ENCODE measurements at places on chromosomes 6 and 20.

GRCh38 chr20:23381876-23382275 lies 19.9 kb downstream of the GZF1 start:
- no peak for DNase-seq

DNA sequence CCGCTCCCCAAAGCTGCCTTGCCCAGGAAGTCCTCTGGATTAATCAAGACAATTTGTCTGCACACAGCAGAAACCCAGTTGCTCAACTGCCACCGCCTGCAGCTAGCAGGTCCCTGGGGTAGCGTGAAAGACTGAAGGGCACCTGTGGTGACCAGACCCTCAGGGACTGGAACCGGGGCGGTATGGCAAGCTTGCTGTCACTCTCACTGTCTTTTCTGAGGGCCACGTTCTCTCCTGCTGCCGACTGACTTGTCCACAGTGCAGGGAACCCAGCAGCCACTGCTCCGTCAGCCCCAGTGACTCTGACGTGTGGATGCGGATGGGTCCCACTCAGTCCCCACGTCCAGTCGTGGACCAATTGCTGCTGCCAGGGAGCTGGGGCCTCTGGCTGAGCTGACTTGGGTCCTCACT lies 72.8 kb upstream of the PMEPA1 start:
- DNase-seq, result no peak

- DNase-seq, result peak; percentile 29
These were observed 19.2 kb upstream of the LMBRD1 start for GRCh38 chr6:69816026-69816425.

- DNase-seq, result no peak
These were observed 140.0 kb downstream of the TAF4 start for GRCh38 chr20:61925555-61926252.

GRCh38 chr20:32639284-32639683 lies 34.5 kb downstream of the C20orf203 start:
- DNase-seq, result no peak
